ENCODE measurements at places on chromosomes 16 and 17. TPM values are rescaled to one million over a fixed set of nuclear protein-coding genes. Genes with fewer than 3 reads are reported as not detected.

DNA sequence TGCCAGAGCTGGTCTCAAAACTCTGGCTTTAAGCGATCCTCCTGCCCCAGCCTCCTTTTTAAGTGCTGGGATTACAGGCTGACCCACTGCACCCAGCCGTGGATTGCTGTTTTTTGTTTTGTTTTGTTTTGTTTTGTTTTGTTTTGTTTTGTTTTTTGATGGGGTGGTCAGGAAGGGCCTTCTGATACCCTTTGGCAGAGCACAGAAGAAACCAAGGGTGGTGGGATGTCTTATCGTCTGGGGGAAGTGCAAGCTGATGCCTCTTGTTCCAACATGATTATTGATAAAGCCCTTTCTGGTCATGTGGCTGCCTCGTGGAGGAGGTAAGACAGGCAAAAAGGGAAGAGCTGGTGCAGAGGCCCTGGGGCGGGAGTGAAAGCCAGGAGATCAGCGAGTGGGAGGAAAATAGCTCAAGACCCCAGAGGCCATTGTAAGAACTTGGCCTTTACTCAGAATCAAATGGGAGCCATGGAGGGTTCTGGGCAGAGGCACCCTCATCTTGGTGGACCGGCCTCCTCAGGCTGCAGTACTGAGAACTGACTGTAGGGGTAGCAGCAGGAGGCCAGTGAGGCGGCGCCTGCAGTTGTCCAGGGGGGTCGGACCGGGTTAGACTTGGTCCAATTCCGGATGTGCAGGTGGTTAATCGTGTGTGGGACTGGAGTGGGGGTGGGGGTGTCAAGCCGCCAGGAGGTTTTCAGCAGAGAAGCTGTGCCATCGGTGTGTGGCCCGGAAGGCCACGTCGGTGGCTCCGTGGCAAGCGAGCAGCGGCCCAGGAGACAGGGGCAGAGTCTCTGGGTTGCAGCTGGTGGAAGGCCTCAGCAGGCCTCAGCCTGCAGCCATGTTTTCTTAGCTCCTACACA is 84.4 kb upstream of the GSE1 start:
- no peaks in the 10 kb centered on the region for H3K36me3 ChIP-seq
- H3K4me3 ChIP-seq = no peak overlapping the region
- H3K4me1 ChIP-seq = peaks cover 11% of the 10 kb centered on the region

GRCh38 chr17:8158267-8159031 is 4.3 kb downstream of the VAMP2 start:
- H3K27ac ChIP-seq = peak overlapping the region; percentile 97
- H3K27me3 ChIP-seq = no peaks in the 10 kb centered on the region
- H3K36me3 ChIP-seq = peaks cover 29% of the 10 kb centered on the region
- no peak overlapping the region for H3K4me3 ChIP-seq
- DNase-seq = peak; percentile 91

DNA sequence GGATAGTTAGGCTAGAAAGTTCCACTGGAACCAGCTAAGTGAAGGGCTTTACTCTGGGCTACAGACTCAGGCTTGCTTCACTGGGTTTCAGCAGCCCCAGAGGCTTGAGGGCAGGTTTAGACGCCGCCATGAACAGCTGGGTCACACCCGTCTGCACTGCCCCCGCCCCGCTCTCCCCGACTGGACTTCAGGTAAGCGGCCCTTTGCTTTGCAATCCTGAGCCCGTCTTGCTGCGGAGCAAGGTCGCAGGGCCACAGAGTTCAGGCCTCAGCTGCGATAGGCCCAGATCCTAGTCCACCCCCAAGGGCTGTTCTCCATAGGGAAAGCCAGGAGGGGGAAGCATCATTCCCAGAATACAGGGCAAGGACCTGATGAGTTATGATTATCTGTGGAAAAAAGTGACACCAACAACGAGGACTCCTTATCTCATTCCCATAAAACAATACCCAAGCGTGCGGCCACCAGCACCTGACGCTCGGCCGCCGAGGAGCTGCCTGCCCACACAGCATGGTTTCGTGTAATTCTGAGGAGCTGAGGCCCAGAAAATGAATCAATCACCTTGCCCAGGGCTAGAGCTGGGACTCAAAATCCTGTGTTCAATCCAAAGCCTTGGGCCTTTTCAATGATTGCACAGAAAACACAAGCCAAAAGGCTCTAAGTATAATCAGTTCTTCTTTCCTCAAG is 20.4 kb downstream of the MEAK7 start:
- H3K4me3 ChIP-seq = no peak overlapping the region
- no peak for DNase-seq
- H3K36me3 ChIP-seq = peaks cover 73% of the 10 kb centered on the region
- H3K27me3 ChIP-seq = no peaks in the 10 kb centered on the region

DNA sequence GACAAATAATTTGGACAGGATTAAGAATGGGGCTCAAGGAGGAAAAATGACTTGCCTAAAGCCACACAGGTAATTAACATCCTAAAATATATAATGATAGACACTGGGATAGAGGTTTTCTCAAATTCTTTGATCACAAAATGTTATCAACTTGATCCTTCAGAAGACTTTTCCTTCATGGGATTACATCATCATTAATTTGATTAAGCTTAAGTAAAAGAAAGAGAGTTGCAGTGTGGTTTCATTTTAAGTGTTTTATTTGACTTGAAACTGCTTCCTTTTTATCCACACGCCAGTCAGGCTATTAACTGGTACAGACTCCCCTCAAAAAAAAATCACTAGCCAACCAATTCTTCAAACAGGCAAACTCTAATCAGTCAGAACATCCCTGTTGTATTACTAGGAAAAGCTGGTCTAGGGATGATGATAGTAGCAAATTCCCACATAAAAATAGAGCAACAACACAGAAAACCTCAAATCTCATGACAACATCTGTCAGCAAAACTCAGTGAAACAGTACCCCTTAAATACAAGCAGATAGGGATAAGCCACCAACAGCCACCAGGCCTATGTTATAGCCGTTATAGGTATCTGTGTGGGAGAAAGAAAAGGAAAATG is 32.5 kb downstream of the AKAP10 start:
- H3K36me3 ChIP-seq = no peaks in the 10 kb centered on the region
- H3K27ac ChIP-seq = no peak overlapping the region
- no peak for DNase-seq
- peaks cover 11% of the 10 kb centered on the region for H3K4me1 ChIP-seq
- no peaks in the 10 kb centered on the region for H3K27me3 ChIP-seq

DNA sequence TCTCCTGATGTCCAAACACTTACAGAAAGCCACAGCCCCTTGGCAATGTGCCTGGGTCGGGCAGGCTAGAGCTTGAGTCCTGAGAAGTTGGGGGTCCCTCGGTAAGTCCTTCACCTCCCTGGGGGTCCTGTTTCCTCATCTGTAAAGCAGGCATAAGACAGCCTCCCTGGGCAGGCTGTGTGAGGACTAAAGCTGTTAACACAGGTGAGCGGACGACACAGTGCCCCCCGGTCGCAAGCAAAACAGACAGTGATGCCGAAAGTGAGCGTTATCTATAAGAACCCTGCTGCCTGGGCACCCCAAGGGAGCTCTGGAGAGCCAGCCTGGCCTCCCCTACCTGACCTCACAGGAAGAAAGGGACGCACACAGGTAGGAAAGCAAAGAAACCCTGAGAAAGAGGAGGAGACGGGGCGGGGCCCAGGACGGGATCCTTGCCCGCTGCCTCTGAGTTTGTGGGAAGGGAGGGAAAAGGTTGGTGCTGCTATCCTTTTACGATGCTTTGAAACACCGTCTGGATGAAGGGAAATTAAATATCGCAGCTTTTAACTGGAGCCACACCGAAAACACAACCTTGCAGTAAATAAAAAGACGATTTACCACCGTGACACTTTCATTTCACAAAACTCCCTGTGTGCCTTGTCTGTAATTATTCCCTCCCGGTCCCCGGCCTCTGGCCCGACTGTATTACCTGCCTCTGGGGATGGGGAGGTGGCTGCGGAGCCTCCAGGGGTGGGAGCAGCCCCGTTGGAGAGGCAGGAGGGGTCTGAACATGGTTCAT is 67.1 kb downstream of the ENGASE start:
- peaks cover 5% of the 10 kb centered on the region for H3K27me3 ChIP-seq
- no peak for DNase-seq
- no peaks in the 10 kb centered on the region for H3K4me1 ChIP-seq
- no peak overlapping the region for H3K4me3 ChIP-seq

DNA sequence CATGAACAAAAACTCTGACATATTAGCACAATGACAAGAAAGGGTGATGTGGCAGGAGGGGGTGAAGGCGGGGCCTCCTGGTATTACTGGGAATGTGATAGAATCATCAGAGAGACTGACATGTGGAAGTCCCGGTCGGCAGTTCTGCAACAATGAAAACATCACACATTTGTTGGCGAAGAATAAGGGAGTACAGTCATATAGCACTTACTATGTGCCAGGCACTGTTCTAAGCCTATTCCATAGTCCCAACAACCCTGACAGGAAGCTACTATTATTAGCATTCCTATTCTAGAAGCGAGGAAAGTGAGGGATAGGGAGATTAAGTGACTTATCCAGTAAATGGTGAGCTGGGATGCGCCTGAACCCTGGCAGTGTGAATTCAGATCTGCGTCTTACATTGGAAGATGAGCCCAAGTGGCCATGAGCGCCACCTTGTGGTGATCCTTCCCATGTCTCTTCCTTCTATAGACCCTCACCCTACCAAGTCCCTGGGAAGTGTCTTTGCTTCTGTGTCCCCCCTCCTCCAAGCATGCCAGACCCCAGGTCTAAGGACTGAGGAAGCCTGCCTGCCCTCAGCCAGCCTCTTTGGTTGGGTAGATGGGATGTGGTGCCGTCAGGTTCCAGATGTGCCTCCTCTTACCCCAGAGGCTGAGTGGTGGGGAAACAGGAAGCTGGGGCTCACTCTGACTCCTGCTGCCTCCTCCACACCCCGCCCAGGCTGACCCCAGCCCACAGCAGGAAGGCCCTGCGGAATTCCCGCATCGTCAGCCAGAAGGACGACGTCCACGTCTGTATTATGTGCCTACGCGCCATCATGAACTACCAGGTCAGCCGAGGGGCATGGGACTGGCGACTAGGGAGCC is 14.0 kb downstream of the FMNL1 start:
- peak overlapping the region; percentile 41 for H3K27ac ChIP-seq
- H3K36me3 ChIP-seq = no peaks in the 10 kb centered on the region
- DNase-seq = no peak
- no peaks in the 10 kb centered on the region for H3K27me3 ChIP-seq

- no peaks in the 10 kb centered on the region for H3K36me3 ChIP-seq
- no peak overlapping the region for H3K4me3 ChIP-seq
- no peaks in the 10 kb centered on the region for H3K27me3 ChIP-seq
- H3K4me1 ChIP-seq = no peaks in the 10 kb centered on the region
- H3K27ac ChIP-seq = no peak overlapping the region
Observed at GRCh38 chr17:72691017-72691416, 401.5 kb downstream of the SLC39A11 start.

- no peaks in the 10 kb centered on the region for H3K27me3 ChIP-seq
- H3K4me1 ChIP-seq = peaks cover 13% of the 10 kb centered on the region
- peaks cover 51% of the 10 kb centered on the region for H3K36me3 ChIP-seq
- DNase-seq = no peak
- H3K4me3 ChIP-seq = no peak overlapping the region
Observed at GRCh38 chr16:11080999-11081630, 136.8 kb downstream of the CLEC16A start.

GRCh38 chr17:82216301-82217119 is 3.9 kb upstream of the CCDC57 start:
- H3K4me1 ChIP-seq = peaks cover 88% of the 10 kb centered on the region
- peak overlapping the region; percentile 89 for H3K27ac ChIP-seq
- H3K27me3 ChIP-seq = no peaks in the 10 kb centered on the region
- H3K36me3 ChIP-seq = no peaks in the 10 kb centered on the region

GRCh38 chr17:17785407-17785806 is 51.4 kb downstream of the SREBF1 start:
- no peak for DNase-seq
- H3K27ac ChIP-seq = no peak overlapping the region
- H3K4me1 ChIP-seq = peaks cover 44% of the 10 kb centered on the region
- no peak overlapping the region for H3K4me3 ChIP-seq

DNA sequence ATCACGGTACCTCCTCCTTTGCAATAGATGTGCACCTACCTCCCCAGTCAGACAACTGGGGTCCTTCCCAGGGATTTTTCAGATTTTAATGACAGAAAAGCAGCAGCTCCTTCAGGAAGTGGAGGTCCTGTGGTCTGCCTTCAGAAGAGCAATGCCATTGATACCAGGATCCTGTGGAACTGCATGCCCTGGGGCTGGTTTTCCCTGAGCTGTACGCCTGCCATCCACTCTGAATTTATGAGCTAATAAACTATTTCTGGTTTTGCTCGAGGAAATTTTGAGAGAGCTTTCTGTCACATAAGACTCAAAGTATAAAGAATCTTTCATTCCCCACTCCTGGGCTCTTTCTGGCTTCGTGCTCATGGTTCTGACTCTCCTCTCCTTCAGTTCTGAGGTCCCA is 10.0 kb upstream of the CCL23 start:
- no peak for DNase-seq
- no peaks in the 10 kb centered on the region for H3K4me1 ChIP-seq
- no peak overlapping the region for H3K4me3 ChIP-seq

- peaks cover 7% of the 10 kb centered on the region for H3K4me1 ChIP-seq
- H3K4me3 ChIP-seq = no peak overlapping the region
- peak; percentile 91 for DNase-seq
- H3K27ac ChIP-seq = no peak overlapping the region
Observed at GRCh38 chr16:361872-362701, 8.3 kb downstream of the MRPL28 start.

- H3K4me1 ChIP-seq = peaks cover 24% of the 10 kb centered on the region
- no peak overlapping the region for H3K4me3 ChIP-seq
- DNase-seq = no peak
- no peak overlapping the region for H3K27ac ChIP-seq
Observed at GRCh38 chr16:12532871-12533610, 270.6 kb downstream of the CPPED1 start.

- no peak for DNase-seq
- no peak overlapping the region for H3K27ac ChIP-seq
- H3K4me3 ChIP-seq = no peak overlapping the region
Observed at GRCh38 chr16:86774931-86775330, 196.6 kb downstream of the FOXL1 start.

- no peak overlapping the region for H3K4me3 ChIP-seq
- no peaks in the 10 kb centered on the region for H3K27me3 ChIP-seq
- H3K36me3 ChIP-seq = no peaks in the 10 kb centered on the region
- peak; percentile 69 for DNase-seq
- no peaks in the 10 kb centered on the region for H3K4me1 ChIP-seq
Observed at GRCh38 chr17:79077587-79077986, 3.0 kb downstream of the ENGASE start.

GRCh38 chr17:59767176-59767575 is 59.7 kb downstream of the VMP1 start:
- no peaks in the 10 kb centered on the region for H3K27me3 ChIP-seq
- H3K4me3 ChIP-seq = no peak overlapping the region
- H3K4me1 ChIP-seq = peaks cover 24% of the 10 kb centered on the region
- no peak for DNase-seq

The KCNJ2 gene
- total RNA-seq = 14.6 TPM

The WNT3 gene
- total RNA-seq = 3.0 TPM

The COG7 gene
- total RNA-seq = 22.0 TPM

The IGF2BP1 gene
- total RNA-seq = 0.26 TPM

The MT1X gene
- total RNA-seq = 126 TPM

The GJD3 gene
- total RNA-seq = 3.0 TPM

The CFAP119 gene
- total RNA-seq = 6.6 TPM

The MMP15 gene
- total RNA-seq = 38.7 TPM

The CLEC19A gene
- total RNA-seq = 0.39 TPM

All from left lung (tissue), 14 donors.